ENCODE measurements at places on chromosomes 16 and 17. TPM values are rescaled to one million over a fixed set of nuclear protein-coding genes. Genes with fewer than 3 reads are reported as not detected.

The ABCA6 gene
- total RNA-seq, result 36.3 TPM

The KRTAP4-6 gene
- total RNA-seq, result not detected

The DBNDD1 gene
- total RNA-seq, result 7.0 TPM

The TBC1D3C gene
- not detected for total RNA-seq

The CDRT4 gene
- 9.0 TPM for total RNA-seq

The FBXW10 gene
- total RNA-seq, result not detected

The NLK gene
- total RNA-seq, result 22.6 TPM

The DNAH3 gene
- 0.06 TPM for total RNA-seq

The MYH2 gene
- total RNA-seq, result 1.0 TPM

The C1QL1 gene
- total RNA-seq, result 0.52 TPM

The SLC38A7 gene
- total RNA-seq, result 24.1 TPM

The OMG gene
- 10.3 TPM for total RNA-seq

The NKD1 gene
- total RNA-seq, result 47.2 TPM

The KRTAP1-1 gene
- total RNA-seq, result not detected

The OR4D1 gene
- total RNA-seq, result not detected

The CRLF3 gene
- total RNA-seq, result 20.1 TPM

The RNF112 gene
- 1.6 TPM for total RNA-seq

The ACTG1 gene
- 2,193 TPM for total RNA-seq

The HCFC1R1 gene
- total RNA-seq, result 55.7 TPM

The DNASE1L2 gene
- 0.78 TPM for total RNA-seq

The TBC1D3 gene
- total RNA-seq, result not detected

The CBX2 gene
- total RNA-seq, result 3.4 TPM

The ORAI3 gene
- total RNA-seq, result 19.5 TPM

The RNF222 gene
- not detected for total RNA-seq

The CA4 gene
- 73.1 TPM for total RNA-seq

The ADCY7 gene
- total RNA-seq, result 88.1 TPM

The ANKRD40CL gene
- total RNA-seq, result not detected

The ABCA3 gene
- 598 TPM for total RNA-seq

The RNF135 gene
- total RNA-seq, result 25.3 TPM

The PLA2G10 gene
- 6.6 TPM for total RNA-seq

All from upper lobe of right lung (tissue), 1 donor.